ENCODE measurements at places on chromosomes 3 and 15. TPM values are rescaled to one million over a fixed set of nuclear protein-coding genes. Genes with fewer than 3 reads are reported as not detected.

GRCh38 chr3:153260681-153261080 lies 98.7 kb downstream of the RAP2B start:
- no peaks in the 10 kb centered on the region for H3K36me3 ChIP-seq
- no peak for DNase-seq
- H3K4me3 ChIP-seq: no peak overlapping the region
- H3K27me3 ChIP-seq: no peaks in the 10 kb centered on the region
- H3K4me1 ChIP-seq: no peaks in the 10 kb centered on the region
- no peak overlapping the region for H3K27ac ChIP-seq

GRCh38 chr3:28348629-28349468 lies at the start of the genes AZI2 and ZCWPW2:
Gene AZI2, minus strand, starts transcription at chr3:28348824. Its CDS starts 8,207 bp downstream, at chr3:28340617.
Gene ZCWPW2, plus strand, starts transcription at chr3:28348721. Its CDS starts 64,348 bp downstream, at chr3:28413069.
- peak within 1 kb of the TSS; percentile 98 for H3K27ac ChIP-seq
- H3K4me3 ChIP-seq: peak within 1 kb of the TSS; percentile 70
- H3K27me3 ChIP-seq: no peaks in the 10 kb centered on the region
- peaks cover 2% of the 10 kb centered on the region for H3K36me3 ChIP-seq

GRCh38 chr15:61756071-61756820 lies 304.0 kb downstream of the VPS13C start:
- no peak overlapping the region for H3K4me3 ChIP-seq
- H3K27me3 ChIP-seq: no peaks in the 10 kb centered on the region
- H3K4me1 ChIP-seq: no peaks in the 10 kb centered on the region

DNA sequence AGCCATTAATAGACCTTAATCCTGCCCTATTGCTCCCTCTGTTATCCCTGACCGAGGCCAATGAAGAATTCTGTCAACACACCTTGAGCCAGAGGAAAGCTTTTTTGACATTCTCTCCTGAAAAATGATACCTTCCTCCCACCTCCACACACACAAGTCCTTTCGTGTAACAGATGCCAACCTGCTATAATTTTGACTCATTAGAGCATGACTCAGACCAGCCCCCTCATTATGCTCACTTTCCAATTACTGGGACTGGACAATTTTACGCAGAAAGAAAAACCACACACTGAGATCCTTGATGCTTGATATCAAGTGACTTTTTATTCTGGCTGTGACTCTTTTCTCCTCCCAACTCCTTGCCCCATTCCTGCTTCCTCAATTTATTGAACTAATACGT lies 50.9 kb downstream of the LSAMP start:
- H3K27me3 ChIP-seq: no peaks in the 10 kb centered on the region
- no peaks in the 10 kb centered on the region for H3K4me1 ChIP-seq
- DNase-seq: no peak
- no peak overlapping the region for H3K27ac ChIP-seq
- no peaks in the 10 kb centered on the region for H3K36me3 ChIP-seq

DNA sequence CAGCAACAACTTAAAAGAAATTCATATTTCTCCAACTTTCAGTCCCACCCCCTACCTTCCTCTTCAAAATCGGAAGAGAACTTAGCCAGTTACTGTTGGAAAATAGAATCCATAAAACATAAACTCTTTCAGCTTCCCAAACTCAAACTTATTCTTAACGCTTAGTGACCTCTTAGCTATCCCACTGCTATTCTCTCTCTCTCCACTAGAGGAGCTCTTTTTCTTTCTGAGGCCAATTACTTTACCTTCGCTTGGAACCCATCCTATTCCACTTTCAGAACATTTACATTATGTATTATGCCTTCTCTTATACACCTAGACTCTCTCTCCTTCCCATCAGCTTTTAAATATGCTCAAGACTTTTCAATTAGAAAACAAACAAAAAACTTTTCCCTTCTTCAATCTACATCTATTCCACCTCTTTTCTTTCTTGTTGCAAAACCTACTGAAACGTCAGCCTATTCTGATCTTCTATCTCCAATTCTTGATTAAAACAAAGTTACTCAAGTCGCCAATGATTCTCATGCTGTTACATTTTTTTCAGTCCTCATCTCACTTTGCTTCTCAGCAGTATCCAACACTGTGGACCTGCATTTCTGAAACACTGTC lies 13.4 kb upstream of the GHSR start:
- H3K4me1 ChIP-seq: no peaks in the 10 kb centered on the region
- DNase-seq: no peak
- H3K27ac ChIP-seq: no peak overlapping the region
- H3K4me3 ChIP-seq: no peak overlapping the region

DNA sequence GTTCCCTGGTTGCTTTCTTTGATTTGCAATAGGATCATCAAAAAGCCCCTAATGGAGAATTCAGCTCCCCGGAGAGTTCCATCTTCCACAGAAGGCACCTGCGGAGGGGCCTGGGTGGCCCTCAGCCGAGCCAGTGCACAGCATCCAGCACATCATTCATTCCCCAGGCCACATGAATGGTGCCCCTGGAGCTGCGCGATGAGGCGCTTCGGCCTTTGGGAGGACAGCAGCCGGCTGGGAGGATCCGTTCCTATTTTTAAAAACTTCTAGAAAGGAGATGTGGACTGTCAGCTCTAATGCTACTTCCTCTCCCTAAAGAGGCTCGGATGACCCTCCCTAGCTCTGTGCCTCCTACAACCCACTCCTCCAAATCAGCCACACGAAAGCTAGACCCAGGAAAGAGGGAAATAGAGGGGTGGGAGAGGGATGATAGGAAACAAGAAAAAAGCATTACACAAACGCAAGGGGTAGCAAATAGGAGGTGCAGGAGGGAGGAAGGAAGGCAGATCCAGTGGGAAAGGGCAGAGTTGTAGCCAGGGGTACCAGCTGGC lies 20.3 kb downstream of the EHD4 start:
- H3K4me3 ChIP-seq: no peak overlapping the region
- H3K27ac ChIP-seq: no peak overlapping the region
- no peaks in the 10 kb centered on the region for H3K27me3 ChIP-seq

- H3K27ac ChIP-seq: no peak overlapping the region
- no peaks in the 10 kb centered on the region for H3K36me3 ChIP-seq
- H3K4me3 ChIP-seq: no peak overlapping the region
- H3K4me1 ChIP-seq: peaks cover 7% of the 10 kb centered on the region
- DNase-seq: no peak
Observed at GRCh38 chr3:2992534-2992933, 117.6 kb downstream of the IL5RA start.

DNA sequence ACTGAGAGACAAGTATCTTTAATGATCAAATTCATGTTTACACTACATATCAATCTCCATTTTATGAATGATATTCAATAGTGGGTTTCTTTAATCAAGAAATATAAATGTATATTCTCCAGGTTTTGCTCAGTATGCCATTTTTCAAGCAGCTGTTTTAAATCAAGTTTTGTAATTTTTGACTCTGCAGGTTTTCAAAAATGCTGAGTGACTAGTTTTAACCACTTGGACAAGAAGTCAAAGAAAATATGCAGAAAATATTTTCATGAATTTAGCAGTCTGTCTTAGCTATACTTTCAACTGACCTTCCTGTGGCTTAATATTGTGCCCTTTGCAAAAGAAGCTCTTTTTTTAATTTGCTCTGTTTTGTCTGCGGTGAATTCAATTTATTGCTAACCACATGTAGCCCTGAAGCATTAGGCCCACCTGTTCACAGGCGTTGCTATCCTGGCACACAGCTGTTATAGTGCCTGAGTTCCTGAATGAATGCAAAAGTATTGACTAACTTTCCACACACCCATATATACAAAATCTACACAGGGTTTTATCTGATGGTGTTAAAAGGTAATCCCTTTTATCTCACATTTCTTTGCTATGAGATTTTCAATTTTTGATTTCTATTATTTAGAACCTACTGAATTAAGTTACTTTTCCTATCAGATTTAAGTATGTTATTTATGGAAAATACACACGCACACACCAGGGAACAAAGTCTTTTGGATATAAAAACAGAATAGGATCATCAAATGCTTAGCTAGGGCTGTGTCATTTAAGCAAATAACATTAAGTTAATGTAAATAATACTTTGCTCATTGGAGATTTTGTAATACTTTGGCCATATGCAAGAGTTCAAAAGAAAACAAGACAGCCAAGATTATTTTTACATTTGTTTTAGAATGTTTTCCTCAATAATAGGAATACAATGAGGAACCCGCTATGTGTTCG lies 1166.1 kb upstream of the GBE1 start:
- H3K36me3 ChIP-seq: no peaks in the 10 kb centered on the region
- no peaks in the 10 kb centered on the region for H3K27me3 ChIP-seq
- H3K4me3 ChIP-seq: no peak overlapping the region

DNA sequence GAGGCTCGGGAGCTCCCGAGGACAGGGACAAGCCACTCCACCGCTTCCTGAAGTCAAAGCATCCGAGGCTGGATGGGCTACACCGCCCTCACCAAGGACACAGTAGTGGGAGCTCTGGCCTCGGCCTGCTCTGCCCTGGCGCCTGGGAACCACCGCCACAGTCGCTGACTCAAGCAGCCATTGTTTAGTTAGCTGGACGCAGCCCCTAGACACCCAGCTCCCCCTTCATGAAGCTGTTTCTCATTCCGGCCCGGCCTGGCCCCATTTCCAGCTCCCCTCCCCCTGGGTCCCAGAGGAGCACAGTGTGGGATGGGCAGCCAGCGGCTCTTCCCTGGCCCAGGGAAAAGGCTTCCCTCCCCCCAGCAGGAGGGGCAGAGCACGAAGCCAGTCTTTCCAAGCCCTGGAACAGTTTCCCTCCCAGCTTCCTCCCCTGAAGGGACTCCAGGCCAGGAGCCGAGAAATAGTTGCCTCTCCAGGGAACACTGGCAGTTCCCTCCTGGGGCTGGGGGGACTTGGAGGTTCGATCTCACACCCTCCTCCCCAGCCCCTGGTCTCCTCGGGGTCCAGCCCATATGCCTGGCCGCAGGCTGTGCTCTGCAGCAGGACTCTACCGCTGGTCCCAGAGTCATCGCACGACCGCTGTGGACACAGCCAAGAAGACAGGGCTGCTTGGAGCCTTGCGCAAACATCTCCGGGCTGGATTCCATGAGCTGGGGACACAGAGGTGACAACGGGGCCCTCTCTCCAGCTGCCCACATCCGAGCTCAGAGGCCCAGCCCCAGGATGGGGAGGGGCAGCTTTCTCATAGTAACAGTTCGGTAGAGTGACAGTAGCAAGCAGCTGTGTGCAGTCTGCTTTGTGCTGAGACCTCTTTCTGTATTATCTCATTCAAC lies 10.0 kb downstream of the PLXND1 start:
- H3K27me3 ChIP-seq: no peaks in the 10 kb centered on the region
- H3K4me3 ChIP-seq: no peak overlapping the region
- no peaks in the 10 kb centered on the region for H3K36me3 ChIP-seq
- H3K27ac ChIP-seq: peak overlapping the region; percentile 81
- DNase-seq: peak; percentile 48
- H3K4me1 ChIP-seq: peaks cover 74% of the 10 kb centered on the region

DNA sequence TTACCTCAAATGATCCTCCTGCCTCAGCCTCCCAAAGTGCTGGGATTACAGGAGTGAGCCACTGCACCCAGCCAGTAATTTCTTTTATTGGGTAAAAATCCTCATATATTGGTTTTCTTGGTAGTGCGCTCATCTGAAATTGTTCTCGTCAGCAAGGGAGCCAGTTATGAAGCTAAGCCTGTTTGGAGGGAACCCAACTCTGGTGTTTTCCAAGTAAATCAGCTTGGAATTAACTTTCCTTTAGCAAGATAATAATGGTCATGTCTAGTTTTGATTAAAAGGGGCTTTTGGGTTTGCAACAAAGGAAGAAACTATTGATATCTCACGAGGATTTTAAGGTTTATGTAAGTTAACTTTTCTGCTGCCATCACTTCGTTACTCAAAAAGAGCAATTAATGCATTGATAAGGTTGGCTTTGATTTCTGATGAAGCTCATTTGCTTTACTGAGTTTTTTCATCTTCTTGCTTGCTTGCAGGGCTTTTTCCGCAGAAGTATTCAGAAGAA lies 72.7 kb downstream of the RARB start:
- DNase-seq: no peak
- H3K4me1 ChIP-seq: no peaks in the 10 kb centered on the region
- no peak overlapping the region for H3K4me3 ChIP-seq
- H3K27ac ChIP-seq: no peak overlapping the region
- H3K36me3 ChIP-seq: no peaks in the 10 kb centered on the region
- H3K27me3 ChIP-seq: no peaks in the 10 kb centered on the region

DNA sequence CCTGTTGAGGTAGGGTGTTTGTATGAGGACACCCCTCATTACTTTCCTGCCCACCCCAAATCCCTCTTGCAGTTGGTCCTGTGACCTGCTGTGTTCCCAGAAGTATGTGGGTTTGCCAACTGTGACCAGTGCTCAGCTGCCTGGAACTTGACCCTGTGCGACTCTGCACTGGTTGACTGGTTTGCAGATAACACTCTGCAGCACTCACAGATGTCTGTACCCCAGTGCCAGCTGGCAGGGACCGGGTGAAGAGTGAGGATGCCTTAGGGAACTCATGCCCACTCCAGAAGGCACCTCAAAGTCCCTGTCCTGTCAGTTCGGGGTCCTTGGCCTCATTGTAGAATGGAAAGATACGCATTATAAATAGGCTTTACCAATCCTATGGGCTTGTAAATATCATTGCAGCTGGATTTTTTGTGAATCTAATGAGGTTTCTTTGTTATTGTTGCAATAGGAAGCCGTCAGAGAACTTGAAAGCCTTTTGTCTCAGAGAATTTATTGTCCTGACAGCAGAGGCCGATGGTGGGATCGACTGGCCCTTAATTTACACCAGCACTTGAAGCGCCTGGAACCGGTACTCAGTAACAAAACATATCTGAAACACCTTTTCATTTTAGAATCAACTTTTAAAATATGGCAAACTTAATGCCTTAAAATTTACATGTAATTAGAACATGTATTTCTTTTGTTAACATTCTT lies 18.2 kb downstream of the FAN1 start:
- H3K4me3 ChIP-seq: no peak overlapping the region
- no peaks in the 10 kb centered on the region for H3K4me1 ChIP-seq
- H3K36me3 ChIP-seq: no peaks in the 10 kb centered on the region
- H3K27ac ChIP-seq: peak overlapping the region; percentile 55
- DNase-seq: no peak
- no peaks in the 10 kb centered on the region for H3K27me3 ChIP-seq

DNA sequence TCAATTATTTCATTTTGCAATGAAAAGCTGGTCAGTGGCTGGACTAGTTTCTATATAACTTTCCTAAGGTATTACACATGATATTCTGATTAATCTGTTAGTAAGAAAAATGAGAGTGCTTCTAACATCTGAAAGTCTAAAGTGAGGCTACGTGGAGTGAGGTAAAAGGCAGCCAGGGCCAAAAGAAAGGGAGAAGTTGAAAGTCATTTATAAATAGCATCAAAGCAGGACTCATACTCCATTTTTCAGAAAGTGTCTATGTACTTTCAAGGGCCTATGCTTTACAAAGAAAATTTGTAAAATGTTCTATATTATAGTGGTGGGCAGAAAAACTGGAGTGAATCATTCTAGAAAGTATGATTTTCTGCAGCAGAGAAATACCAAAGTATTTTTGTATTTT lies 80.0 kb downstream of the CSNK1G1 start:
- no peaks in the 10 kb centered on the region for H3K4me1 ChIP-seq
- no peaks in the 10 kb centered on the region for H3K36me3 ChIP-seq
- H3K4me3 ChIP-seq: no peak overlapping the region

GRCh38 chr3:29718661-29719065 lies 437.8 kb downstream of the RBMS3 start:
- no peaks in the 10 kb centered on the region for H3K36me3 ChIP-seq
- DNase-seq: no peak
- H3K4me1 ChIP-seq: no peaks in the 10 kb centered on the region
- no peak overlapping the region for H3K4me3 ChIP-seq
- no peak overlapping the region for H3K27ac ChIP-seq

- H3K4me3 ChIP-seq: no peak overlapping the region
- DNase-seq: no peak
- H3K27ac ChIP-seq: no peak overlapping the region
- no peaks in the 10 kb centered on the region for H3K36me3 ChIP-seq
Observed at GRCh38 chr3:133940536-133940935, 44.9 kb upstream of the RAB6B start.

Gene UROC1
- not detected for total RNA-seq

Gene ACTRT3
- total RNA-seq: not detected

Gene SNTN
- total RNA-seq: not detected

Gene SHC4
- total RNA-seq: 0.96 TPM

Gene KNG1
- 1.6 TPM for total RNA-seq

Gene FBN1
- total RNA-seq: 106 TPM

Gene SAMD7
- total RNA-seq: not detected
